T-helper 17 cell (primary cell): ENCODE measurements at places on chromosomes 7 and 10.

- no peak for DNase-seq
These were observed 28.9 kb downstream of the CASP7 start for GRCh38 chr10:113708640-113709039.

- no peak for DNase-seq
These were observed 2.7 kb downstream of the SND1 start for GRCh38 chr7:127654404-127655394.

DNA sequence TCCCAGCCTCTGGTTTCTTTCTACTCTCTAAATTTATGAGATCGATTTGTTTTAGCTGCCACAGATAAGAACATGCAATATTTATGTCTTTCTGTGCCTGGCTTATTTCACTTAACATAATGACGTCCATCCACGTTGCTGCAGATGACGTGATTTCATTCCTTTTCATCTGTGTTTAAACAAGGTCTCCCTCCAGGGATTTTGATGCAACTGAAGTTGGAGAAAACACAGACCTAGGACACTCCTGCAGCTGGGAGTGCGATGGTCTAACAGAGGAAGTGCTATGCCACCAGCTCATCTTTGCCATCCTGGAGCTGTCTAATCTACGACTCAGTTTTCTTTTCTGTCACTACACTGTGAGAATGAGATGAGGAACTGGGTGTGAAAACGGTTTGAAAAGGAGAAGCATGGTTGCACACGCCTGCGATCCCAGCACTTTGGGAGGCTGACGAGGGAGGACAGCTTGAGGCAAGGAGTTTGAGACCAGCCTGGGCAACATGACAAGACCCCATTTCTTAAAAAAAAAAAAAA lies 1.5 kb upstream of the KCTD7 start:
- DNase-seq, result no peak

GRCh38 chr10:96863922-96864543 lies 31.9 kb downstream of the LCOR start:
- no peak for DNase-seq

DNA sequence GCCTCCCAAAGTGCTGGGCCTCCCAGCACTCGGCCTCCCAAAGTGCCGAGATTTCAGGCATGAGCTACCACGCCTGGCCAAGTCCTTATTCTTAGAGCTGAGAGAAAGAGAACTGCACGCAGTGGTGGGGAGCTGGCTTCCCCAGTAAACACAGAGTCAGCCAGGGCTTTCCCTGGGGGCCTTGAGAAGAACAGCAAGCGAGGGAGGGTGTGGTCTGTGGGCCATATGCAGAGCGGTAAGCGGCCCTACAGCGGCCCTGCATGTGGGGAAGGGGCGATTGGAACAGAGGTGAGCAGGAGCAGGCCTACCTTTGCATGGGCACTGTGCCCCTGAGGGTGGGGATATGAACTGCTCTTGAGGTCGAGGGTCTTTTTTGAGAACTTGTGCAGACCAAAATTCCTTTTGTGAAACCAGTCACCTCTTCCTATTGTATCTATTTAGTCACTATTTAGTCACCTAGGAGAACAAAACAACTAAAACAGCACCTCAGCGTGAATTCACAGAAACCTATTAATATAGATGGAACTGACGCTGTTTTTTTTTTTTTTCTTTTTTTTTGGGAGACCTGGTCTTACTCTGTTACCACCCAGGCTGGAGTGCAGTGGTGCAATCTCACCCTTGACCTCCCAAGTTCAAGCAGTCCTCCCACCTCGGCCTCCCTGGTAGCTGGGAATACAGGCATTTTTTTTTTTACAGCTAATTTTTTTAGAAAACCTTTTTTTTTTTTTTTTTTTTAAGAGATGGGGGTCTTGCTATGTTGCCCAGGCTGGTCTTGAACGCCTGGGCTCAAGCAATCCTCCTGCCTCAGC lies 36.9 kb upstream of the SH2D4B start:
- no peak for DNase-seq

- DNase-seq, result no peak
These were observed 95.6 kb downstream of the GPAM start for GRCh38 chr10:112087953-112088456.

- DNase-seq, result peak; percentile 46
These were observed 24.8 kb upstream of the SLIT1 start for GRCh38 chr10:97210543-97210960.

DNA sequence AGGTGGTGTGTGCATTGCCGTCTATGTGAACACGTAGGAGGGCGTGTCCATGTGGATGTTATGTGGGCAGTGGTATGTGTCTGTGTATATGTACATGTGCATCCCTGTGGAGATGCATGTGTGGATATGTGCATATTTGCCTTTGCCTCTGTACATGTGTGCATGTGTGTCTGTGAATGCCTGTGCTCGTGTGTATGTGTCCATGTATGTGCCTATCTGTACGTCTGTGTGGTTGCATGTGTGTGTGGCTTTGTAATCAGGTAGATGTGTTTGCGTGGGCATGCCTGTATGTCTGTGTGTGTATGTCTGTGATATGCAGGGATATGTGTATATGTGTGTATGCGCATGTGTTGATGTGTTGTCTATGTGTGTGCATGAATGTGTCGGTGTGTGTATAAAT lies 19.7 kb downstream of the ADCY1 start:
- DNase-seq, result no peak
